GM19239 (cell line): ENCODE measurements at places on chromosomes 7 and 10.

- DNase-seq: no peak
Measured at GRCh38 chr7:27156508-27156898, at the start of gene HOXA7. Gene HOXA7, minus strand, starts transcription at chr7:27156675. Its CDS starts 130 bp downstream, at chr7:27156545.

GRCh38 chr10:34074051-34074450, 739.6 kb upstream of the NRP1 start:
- no peak for DNase-seq

- no peak for DNase-seq
Measured at GRCh38 chr10:13822490-13822889, 235.7 kb downstream of the PRPF18 start.

GRCh38 chr7:1693991-1694524, 24.0 kb downstream of the ELFN1 start:
- no peak for DNase-seq

GRCh38 chr7:157856873-157857577, 520.2 kb downstream of the DNAJB6 start:
- no peak for DNase-seq

DNA sequence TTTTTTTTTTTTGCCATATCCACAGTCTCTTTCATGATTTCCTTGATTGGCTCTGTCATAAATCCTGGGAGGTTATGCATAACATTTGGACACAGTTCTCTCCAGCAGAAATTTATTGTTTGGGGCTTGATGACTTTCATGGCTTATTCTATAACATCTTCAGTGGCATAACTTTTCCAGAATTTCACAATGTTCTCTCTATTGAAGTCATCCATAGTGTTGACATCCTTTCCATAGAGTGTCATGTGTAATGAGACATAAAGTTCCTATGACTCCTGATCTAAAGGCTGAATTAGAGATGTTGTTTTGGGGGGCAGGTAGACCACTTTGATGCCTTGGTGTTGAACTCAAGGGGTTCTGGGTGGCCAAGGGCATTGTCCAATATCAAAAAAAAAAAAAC, 36.7 kb upstream of the STK17A start:
- no peak for DNase-seq

GRCh38 chr7:111137296-111138192, 46.6 kb downstream of the LRRN3 start:
- DNase-seq: no peak

DNA sequence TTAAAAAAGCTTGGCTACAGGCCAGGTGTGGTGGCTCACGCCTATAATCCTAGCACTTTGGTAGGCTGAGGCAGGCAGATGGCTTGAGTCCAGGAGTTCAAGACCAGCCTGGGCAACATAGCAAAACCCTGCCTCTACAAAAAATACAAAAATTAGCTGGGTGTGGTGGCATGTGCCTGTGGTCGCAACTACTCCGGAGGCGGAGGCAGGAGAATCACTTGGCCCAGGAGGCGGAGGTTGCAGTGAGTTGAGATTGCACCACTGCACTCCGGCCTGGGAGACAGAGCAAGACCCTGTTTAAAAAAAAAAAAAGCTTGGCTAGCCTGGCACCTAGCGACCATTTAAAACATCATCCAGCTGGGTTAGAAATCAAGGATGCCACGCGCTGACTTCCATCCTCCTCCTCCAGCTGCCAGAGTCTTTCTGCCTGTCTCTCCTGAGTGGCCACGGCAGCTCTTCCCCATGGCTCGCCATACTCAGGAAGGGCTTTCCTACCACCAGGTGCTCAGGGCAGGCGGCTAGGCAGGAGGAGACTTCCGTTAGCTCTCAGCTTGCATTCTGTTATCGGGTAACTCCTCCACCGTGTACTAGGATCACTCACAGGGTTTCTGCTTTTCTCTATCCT, 45.0 kb downstream of the DENND2A start:
- no peak for DNase-seq

- no peak for DNase-seq
Measured at GRCh38 chr7:100510437-100511239, 26.9 kb downstream of the NYAP1 start.

GRCh38 chr7:17041324-17041723, 159.5 kb upstream of the AGR3 start:
- no peak for DNase-seq

GRCh38 chr10:97701438-97702069, 12.0 kb upstream of the MARVELD1 start:
- peak; percentile 65 for DNase-seq

- DNase-seq: no peak
Measured at GRCh38 chr10:15764892-15765454, 45.3 kb upstream of the ITGA8 start.

- DNase-seq: no peak
Measured at GRCh38 chr10:122495406-122496340, 34.3 kb downstream of the HTRA1 start.

DNA sequence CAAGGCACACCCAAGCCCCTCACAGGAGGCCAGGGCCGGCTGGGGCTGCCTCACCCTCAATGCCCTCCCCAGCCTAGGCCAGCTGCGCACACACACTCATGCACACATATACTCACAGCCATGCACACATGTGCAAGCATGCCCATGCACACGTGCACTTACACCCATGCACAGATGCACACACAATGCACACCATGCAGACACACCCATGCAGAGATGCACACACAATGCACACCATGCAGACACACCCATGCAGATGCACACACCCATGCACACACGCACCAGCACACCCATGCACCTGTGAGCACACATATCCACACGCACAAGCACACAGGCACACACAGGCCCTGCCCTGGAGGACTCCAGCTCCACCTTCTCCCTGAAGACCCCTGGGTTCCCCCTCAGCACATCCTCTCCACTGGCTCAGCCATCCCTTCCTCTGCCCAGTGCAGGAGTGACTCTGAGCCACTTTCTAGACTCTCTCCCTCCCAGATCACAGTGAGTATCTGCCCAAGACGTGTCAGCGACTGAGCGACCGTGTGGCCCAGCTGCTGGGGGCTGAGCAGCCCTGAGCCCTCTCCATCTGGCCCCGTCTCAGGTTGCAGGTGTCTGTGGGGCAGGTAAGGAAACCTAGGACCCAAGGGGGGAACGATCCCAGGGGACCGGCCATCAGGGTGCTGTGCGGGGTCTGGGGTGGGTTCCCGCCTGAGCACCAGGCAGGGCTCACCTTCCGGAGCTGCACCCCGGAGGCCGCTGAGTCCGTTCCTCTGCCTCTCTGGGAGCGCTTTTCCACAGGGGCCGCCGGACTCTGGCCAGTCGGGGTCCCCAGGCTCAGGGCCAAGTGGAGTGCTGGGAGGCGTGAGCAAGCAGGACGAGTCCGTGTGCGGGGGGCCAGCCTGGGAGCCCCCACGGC, 25.8 kb downstream of the AP5Z1 start:
- no peak for DNase-seq

DNA sequence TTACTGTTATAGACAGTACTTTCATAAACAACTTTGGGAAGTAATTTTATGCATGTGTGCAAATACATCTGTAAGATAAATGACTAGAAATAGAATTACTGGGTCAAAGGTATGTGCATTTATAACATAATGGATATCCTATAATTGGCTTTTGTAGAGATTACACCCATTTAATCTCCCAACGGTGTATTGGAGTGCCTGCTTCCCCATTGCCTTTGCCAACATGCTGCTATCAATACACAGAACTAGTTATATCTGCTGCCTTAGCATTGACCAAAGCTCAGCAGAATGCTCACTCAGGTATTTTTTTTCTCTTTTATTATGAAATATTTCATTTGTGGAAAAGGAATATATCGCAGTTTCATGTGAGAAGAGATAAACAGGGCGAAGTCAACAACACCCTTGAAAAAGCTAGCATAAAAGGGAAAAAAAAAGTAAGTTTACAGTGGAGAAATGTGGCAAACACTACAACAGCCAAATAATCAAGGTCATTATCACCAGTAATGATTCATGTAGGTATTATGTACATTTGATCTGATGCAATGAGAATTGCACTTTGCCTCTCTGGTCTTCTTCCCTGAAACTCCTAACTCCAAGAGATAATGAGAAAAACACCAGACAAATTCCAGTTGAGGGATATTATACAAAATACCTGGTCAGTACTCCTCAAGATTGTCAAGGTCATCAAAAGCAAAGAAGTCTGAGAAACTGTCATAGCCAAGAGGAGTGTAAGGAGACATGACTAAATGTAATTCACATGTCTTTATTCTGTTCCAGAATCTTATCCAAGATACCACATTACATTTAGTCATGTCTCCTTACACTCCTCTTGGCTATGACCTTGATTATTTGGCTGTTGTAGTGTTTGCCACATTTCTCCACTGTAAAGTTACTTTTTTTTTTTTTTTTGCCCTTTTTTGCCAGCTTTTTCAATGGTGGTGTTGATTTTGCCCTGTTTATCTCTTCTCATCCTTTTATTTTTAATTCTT, 36.8 kb downstream of the MARCHF5 start:
- no peak for DNase-seq

GRCh38 chr7:151246102-151246850, 2.2 kb downstream of the SMARCD3 start:
- DNase-seq: no peak

DNA sequence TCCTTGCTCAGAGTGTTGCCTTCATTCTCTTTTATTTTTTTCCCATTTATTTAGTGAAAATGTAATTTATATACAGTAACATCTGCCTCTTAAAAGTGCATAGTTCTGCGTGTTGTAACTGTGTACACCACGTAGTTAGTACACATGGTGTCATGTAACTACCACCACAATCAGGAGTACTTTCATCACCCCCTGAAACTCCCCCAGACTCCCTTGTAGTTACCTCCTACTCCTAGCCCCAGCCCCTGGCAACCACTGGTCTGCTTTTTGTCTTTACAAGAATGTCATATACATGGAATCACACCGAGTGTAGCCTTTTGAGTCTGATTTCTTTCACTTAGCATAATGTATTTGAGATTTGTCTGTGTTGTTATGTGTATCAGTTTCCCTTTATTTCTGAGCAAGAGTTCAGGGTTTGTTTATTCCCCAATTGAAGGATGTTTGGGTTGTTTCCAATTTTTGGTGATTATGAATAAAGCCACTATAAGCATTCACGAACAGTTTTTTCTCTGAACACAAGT, 50.6 kb downstream of the GRK5 start:
- DNase-seq: no peak

DNA sequence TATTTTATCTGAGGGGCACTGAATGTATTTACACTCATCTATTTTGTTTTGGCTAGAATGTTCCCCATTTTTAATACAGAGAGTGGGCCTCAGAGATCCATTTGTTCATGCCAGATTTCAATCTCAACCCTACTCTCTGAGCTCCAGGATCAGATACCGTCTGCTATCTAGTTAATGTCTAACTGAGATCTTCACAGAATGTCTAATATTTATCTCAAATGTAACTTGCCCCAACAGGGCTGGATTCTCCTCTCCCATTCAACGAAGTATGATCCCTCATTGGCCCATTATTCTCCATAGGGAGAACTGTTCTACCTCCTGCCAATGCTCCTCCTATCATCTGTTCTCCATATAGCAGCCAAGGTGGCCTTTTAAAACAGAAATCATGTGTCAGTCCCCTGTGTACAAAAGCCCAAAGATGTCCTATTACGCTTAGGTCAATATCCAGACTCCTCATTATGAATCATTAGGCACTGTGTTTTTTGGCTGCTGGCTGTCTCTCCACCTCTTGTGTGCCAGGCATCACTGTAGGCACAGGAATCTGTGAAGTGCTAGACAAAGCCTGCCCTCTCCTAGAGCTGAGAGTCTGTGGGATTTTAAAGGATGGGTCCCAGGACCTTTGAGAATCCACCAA, 169.3 kb upstream of the AGK start:
- no peak for DNase-seq

- DNase-seq: peak; percentile 37
Measured at GRCh38 chr7:142459551-142459963, 201.7 kb upstream of the PRSS58 start.

DNA sequence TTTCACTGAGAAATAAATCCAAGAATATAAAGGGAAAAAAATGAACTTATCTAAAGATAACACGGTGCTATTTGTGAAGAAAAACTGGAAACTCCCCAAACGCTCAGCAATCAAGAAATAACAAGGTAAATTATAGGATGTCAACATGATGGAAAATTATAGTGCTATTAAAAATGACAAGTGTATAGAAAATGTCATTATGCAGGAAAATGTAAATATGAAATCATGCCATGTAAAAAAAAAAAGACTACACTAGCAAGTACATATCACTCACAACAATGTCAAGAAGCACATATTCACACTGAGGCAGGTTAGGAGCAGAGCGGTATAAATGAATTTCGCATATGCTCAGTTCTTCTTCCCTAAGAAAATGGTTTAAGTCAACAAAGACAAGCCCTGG, 27.7 kb downstream of the KLRG2 start:
- no peak for DNase-seq

DNA sequence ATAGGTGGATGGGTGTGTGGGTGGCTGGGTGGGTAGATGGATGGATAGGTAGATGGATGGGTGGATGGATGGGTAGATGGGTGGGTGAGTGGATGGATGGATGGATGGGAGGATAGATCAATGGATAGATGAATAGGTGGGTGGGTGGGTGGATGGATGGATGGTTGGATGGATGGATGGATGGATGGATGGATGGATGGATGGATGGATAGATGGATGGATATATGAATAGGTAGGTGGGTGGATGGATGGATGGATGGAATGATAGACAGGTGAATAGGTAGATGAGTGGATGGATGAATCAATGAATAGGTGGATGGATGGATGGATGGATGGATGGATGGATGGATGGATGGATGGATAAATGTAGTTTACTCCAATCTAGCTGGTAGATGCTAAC, 52.7 kb downstream of the FRMPD2 start:
- DNase-seq: no peak

GRCh38 chr10:121185816-121186455, 334.8 kb downstream of the WDR11 start:
- no peak for DNase-seq

- no peak for DNase-seq
Measured at GRCh38 chr7:137592232-137592896, 248.8 kb upstream of the PTN start.

DNA sequence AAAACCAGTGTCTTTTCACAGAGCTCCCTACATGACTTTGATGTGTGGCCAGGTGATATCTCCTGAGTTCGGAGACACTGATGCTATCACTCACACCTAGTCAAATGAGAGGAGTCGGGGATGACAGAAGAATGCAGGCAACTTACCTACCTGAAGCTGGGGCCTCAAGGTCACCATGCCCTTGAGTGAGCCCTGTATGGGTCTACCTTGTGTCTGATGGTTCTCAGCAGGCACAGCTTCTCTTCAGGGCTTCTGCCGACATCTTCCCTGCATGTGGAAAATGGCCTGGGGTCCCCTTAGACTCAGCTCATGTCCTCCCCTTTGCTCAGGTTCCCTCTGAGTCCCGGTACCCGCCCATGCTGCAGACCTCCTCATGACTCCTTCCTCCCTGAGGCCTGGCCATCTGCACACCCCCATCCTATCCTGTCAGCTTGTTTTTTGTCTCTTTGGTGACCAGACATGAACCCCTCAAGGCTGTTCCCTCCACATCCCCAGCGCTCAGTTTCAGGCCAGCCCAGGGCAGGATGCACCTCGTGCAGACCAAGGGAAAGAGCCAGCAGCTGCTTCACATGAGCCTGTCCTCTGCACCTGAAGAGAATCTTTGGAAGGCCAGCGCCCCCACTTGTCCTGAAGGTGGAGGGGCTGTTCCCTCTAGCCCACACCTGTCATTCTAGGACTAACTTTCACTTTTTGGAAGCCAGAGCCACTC, 74.6 kb upstream of the GDF10 start:
- DNase-seq: no peak
